ENCODE measurements at places on chromosomes 2 and 18. TPM values are rescaled to one million over a fixed set of nuclear protein-coding genes. Genes with fewer than 3 reads are reported as not detected.

DNA sequence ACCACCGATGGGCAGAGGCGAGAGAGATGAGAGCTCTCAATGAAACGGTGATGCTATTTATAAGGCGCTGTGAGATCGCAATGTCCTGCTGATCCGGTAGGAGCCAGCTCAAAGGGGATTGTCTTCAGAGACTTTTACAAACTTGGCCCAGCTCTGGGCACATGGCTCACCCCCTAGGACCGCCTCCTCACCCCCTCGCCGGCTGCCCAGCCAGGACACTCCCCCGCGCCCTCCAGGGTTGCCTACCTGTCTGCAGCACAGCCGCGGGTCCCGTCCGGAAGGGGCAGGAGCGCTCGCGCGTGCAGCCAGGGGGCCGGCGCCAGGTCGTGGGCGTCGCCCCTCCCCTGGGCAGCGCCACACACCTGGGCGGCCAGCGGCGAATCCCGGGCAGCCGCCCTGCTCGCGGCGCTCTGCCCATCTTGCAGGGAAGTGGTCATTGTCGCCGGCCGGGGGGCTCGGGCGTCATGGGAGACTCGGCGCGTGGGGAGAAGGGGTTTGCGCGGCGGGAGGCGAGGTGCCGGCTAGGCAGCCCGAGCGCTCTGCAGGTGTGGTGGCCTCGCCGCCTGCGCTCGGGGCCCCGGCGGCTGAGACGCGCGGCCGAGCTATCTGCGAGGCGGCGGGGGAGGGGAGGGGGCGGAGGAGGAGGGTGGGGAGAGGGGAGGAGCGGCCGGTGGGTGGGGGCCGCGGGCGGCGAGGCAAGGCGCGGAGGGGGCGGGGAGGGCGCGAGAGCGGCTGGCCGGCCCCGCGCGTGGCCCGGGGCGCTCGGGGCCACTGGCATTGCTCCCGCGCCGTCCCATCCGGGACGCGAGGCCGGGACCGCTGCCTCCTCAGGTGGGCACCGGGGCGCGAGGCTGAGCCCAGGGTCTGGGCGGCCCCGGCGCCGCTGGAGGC lies at the start of gene GRB14:
TSS of gene GRB14 (minus strand) at position 610 of the 891 bp plus-strand sequence. CDS start at position 437, 173 bp downstream.
- peak; percentile 31 for DNase-seq

Gene MROH2A
- total RNA-seq = not detected

DNA sequence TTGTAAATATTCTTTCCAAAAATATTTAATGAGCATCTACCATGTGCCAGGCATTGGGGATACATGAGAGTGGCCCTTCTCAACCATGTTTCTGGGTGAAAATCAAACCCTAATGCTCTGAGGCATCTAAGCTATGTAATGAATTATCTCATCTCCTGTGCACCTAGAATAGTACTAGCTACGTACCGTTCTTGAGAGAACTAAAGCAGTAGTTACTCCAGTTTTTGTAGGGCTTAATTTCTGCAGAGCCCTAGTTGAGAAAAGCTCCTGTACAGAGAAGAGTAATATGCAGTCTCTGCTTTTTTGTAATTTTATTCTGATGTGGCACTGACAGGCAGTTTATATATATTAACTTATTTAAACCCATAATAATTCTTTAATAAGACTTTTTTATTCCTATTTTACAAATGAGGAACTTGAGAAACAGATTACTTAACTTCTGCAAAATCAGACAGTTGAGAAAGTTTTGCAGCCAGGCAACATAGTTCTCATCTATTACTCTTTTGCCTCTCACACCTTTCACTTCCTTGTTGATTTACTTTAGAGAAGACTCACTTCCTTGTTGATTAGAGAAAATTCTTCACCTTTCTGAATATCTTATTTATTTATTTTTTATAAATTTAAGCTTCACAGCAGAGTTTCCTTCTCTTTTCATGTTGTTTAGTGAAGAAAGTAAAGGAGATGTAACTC lies 3.1 kb downstream of the SPOPL start:
- DNase-seq = no peak

DNA sequence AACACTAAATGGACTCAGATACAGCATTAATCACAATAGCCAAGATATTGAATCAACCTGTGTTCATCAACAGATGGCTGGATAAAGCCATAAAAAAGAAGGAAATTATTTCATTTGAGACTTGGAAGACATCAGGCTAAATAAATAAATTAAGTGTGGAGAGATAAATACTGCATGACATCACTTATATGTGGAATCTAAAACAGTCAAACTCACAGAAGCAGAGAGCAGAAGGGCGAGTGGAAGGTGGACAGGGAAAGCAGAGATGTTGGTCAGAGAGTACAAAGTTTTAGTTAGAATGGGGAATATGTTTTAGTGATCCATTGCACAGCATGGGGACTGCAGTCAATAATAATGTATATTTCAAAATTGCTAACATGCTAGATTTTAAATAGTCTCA lies 207.2 kb downstream of the VAPA start:
- no peak for DNase-seq

GRCh38 chr18:58026395-58026794 lies 17.6 kb upstream of the NEDD4L start:
- no peak for DNase-seq

GRCh38 chr2:9897331-9897737 lies 54.1 kb downstream of the TAF1B start:
- DNase-seq = no peak

- no peak for DNase-seq
These were observed 127.5 kb downstream of the PTGR3 start for GRCh38 chr18:75081486-75081885.

DNA sequence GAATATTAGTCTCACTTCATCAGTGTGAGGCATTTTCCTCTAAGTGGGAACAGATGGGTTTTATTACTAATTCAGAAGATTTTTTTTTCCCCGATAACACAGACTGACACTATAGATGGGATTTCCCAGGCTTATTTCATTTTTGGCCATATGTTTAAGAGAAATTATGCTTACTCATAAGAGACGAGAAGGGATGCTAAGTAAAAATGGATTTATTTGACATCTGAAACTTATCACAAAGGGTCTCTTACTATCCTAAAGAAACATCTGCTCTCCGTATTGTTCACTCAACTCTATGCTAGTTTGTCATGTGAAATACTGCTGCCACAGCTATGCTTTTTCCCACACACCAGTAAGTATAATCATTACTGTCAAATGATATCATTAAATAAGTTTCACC lies 1476.3 kb downstream of the LRP1B start:
- DNase-seq = no peak

- peak; percentile 67 for DNase-seq
These were observed 435.9 kb downstream of the TSN start for GRCh38 chr2:122191331-122191730.

Gene FOXI3
- total RNA-seq = 0.34 TPM

Gene DCC
- 5.6 TPM for total RNA-seq

GRCh38 chr2:239259173-239259572 lies 141.6 kb downstream of the HDAC4 start:
- DNase-seq = no peak

- DNase-seq = no peak
These were observed 317.3 kb downstream of the RBM43 start for GRCh38 chr2:150944315-150944714.

- DNase-seq = peak; percentile 85
These were observed 9.9 kb downstream of the NFE2L2 start for GRCh38 chr2:177254433-177255226.

GRCh38 chr18:33751613-33752221 lies 173.7 kb downstream of the ASXL3 start:
- DNase-seq = no peak

DNA sequence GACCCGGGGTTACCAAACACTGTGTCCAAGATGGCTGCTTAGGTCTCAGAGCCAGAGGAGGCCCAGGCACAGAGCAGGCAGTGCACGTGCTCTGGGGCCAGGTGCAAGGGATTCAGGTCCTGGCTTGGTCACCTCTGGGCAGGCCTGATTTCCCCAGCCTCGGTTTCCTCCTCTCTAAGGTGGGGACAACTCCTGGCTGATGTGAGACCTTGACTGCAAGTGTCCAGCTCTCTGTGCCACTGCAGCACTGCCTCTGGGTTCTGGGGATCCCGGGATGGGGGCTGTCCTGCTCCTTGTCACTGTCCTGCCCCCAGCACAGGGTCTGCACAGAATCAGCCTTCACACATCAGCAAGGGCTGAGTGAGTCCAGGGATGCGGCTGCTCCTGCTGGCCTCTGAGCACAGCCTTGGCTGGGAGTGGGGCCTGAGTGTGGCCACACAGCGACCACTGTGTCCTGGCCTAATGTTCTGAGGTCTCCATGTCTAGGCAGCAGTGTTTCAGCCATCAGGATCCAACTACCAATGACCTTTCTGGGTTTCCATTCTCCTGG lies 170.2 kb upstream of the HDAC4 start:
- DNase-seq = no peak

- DNase-seq = no peak
These were observed 813.7 kb upstream of the ACVR2A start for GRCh38 chr2:147030966-147031720.

DNA sequence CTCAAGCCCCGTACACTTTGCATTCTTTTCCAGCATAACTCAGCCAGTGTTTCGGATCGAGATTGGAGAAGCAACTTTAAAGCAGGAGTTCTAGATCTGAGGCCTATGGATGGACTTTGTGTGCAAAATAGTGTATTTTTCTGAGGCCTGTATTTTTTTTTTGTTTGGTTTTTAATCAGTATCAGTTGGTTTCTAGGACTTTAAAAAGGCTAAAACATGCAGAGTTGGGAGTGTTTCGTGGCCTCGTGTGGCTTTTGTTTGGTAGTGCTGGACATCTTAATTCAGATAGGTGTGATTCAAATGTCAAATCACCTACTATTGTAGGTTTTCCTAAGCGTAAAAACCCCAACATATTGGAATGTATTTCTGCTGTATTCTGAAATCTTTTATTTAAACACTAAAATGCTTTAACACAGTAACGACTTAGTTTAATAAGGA lies 282 bp upstream of the PUS10 start:
- no peak for DNase-seq
